ENCODE measurements at places on chromosomes 7 and 10. TPM values are rescaled to one million over a fixed set of nuclear protein-coding genes. Genes with fewer than 3 reads are reported as not detected.

- no peak for DNase-seq
Observed at GRCh38 chr10:77594471-77594783, 43.2 kb downstream of the KCNMA1 start.

Gene GNGT1
- total RNA-seq, result not detected

DNA sequence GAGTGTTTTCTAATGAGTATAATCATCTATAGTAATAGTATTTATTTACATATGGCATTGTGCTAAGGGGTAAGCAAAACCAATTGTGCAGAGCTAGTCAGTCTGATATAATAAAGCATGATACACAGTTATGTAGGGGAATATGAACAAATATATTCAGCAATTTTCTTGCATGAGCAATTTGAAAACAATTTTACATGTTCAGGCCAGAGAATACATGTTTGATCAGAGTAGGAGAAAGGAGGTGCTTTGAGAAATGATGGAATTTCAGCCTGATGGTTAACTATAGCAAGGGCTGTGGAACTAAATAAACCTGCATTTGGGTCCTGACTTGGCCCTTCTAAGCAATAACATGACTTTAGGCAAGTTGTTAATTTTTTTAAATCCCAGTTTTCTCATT lies 214.5 kb downstream of the TWIST1 start:
- DNase-seq, result no peak

GRCh38 chr7:157719008-157719682 lies 382.3 kb downstream of the DNAJB6 start:
- DNase-seq, result no peak

DNA sequence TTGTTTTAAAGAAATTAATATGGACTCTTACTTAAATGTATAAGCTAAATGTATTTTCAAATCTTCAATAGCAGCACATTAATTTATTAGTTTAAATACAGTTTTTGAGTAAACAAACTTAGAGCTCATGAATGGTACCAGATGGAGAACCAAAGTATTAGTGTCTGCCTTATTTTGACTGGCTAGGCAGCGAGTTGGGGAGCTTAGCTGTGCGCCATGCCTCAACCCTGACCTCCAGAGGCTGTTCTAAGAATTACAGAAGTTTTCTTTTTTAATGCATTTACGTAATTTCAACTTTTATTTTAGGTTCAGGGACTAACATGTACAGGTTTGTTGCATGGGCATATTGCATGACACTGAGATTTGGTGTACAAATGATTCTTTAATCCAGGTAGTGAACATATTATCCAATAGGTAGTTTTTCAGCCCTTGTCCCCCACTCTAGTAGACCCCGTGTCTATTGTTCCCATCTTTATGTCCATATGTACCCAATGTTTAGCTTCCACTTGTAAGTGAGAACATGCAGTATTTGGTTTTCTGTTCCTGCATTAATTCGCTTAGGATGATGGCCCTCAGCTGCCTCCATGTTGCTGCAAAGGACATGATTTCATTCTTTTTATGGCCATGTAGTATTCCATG lies 166.8 kb downstream of the IQUB start:
- no peak for DNase-seq

DNA sequence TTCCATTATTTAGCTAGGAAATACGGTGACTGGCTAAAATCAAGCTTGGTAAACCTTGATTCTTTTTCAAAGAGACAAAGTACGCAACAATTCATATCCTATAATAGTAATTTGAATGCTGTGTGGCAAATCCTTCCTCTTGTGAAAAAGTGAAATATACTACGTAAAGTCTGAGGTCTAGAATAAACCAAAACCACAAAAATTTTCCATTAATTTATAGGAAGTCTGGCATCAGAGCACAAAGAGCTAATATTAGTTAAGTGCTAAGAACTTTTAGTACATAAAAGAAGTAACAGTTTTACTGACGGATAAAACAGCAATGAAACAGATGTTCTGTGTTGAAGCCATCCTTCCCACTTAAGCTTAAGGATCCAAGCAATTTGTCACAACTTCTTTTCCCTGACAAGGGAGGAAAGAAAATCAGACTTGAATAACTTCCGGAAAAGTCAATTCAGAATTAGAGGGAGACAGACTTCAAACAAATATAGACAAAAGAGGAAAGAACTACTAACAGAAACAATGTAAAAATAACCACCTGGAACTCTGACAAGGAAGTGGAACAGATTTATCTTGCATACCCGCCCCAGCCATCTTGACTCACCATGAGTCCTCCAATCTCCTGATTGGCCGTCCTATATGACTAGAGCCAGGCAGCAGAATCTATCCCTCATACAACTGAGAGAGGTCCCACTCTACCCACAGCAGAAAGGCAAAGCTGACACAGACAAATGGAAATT lies 34.6 kb downstream of the RHEB start:
- peak; percentile 37 for DNase-seq

- no peak for DNase-seq
Observed at GRCh38 chr7:121384265-121384664, 11.8 kb downstream of the FAM3C start.

Data from kidney epithelial cell (primary cell).